HS-27A (cell line): ENCODE measurements at places on chromosomes 6 and 20.

- no peak for DNase-seq
Observed at GRCh38 chr20:20002101-20002998, 14.8 kb upstream of the NAA20 start.

DNA sequence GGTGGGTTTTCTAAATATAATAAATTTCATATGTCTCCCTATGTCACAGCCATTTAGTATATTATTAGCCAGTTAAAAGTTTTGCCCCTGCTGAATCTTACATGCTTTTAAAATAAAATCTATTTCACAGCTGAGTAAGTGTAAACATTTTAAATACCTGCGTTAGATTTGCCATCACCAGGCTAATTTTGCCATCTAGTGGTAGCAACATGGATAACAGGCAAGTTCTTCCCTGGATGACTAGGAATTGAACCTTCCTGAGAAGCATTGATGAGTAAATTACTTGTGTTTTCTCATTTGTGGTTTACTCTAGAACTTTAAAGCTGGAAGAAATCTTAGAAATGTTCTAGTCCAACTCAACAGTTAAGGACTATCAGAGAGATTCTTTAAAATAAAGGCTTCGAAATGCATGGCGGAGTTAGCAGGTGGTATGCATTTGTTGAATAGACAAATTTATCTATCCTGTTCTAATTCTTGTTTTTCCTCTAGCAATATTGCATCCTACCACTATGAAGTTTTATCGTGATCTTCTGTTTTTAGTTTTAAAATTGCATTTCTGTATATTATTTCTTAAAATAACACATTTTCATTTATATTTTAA lies 2.6 kb downstream of the PRSS35 start:
- DNase-seq = no peak

GRCh38 chr6:10310826-10311225 lies 104.0 kb downstream of the TFAP2A start:
- DNase-seq = no peak

- no peak for DNase-seq
Observed at GRCh38 chr20:11204926-11205768, 531.3 kb upstream of the JAG1 start.

- DNase-seq = no peak
Observed at GRCh38 chr6:136548582-136549299, 1.5 kb downstream of the MAP7 start.

DNA sequence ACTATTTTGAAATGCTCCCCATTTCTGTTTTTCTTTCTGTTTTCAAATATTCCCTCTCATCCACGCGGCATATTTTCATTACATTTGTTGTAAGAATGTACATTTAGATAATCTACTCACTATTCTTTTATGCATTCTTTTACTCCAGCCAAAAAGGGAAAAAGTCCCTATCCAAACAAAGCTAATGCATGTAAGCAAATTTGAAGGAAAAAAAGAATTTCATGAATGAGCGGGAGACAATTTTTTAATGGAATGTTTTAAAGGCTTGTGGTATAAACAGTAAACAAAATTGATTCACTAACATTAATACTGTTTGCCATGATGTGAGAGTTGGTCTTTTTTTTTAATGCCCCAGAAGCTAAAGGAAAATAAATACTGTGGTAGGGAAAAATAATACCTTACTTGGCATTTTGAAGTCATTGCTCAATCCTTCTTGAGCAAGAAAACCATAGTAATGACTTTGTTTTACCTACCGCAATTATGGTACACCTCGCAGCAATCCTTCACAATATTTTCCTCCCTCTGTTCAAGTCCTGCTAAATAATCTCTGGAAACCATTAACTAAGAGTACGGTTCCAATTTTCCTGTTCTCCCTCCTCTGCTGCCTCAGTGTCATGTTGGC lies 79.0 kb downstream of the BACH2 start:
- no peak for DNase-seq

DNA sequence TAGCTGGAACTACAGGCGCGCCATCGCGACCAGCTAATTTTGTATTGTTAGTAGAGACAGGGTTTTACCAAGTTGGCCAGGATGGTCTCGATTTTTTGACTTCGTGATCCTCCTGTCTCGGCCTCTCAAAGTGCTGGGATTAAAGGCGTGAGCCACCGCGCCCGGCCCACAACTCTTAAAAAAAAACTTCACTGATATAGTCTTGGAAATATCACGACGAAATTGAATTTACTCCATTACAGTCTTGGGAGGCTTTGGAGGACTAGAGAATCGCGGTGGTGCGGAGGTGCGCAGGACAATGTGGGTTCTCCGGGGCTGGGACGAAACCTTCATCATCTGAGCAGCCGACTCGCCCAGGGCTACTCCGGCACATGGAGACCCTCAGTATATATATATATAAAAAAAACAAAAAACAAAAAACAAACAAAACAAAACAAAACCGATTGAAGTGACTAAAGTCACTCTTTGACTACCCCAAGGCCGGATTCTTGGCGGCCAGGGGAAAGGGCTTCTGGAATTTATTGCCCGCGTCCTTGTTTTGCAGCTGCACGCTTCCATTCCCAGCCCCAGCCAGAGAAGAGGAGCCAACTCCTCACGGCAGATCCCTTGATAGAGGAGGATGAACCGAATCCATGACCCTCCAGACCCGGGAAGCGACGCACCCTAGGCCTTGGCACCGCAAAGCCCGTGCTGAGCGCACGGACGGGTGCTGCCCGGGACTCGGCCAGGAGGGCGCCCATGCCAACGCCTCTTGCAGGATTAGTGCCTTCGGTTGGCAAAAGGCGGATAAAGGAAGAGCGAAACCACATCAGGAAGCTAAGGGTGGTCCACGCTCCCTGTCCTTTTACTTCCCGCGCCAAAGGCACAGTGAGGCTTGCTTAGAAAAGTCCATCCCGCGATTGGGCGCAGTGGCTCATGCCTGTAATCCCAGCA lies 1.7 kb upstream of the GCM2 start:
- no peak for DNase-seq
